ENCODE measurements at places on chromosomes 1 and 21. TPM values are rescaled to one million over a fixed set of nuclear protein-coding genes. Genes with fewer than 3 reads are reported as not detected.

DNA sequence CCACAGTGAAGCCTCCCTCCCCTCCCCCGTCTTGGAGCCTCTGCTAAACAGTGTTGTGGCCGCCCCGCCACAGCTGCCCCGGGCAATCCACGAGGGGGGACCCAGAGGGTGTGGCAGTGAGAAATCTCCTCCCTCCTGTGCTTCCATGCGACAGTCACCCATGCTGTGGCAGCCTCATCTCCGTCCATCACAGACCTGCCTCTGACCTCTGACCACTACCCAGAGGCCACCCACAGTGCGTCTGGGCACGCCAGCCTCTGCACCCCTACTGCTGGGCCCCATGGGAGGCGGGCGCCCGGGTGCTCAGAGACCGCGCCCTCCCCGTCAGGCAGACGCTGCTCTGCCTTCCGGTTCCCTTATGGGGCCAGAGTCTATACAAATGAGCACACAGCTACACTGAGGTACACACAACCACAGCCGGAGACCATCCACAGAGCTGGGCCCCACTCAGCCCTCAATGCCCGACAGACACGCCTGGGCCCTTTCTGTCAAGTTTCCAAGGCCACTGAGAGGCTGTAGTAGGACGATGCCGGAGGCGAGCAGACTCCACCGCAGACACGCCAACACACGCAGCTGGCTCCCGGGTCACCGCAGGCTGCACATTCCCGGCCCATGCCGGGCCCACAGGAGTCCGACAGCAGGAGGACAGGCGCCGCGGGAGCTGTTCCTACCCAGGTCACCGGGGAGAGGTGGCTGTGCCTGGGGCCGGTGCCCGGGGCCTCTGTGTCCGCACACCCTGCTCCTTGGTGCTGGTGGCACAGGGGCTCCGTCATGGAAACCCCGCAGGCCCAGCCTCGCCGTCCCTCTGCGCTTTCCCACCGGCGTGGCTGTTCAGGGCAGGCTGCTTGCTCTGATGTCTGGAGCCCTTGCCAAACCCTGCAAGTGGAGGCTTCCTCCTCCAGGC is 23.9 kb upstream of the TMEM52 start:
- DNase-seq, result no peak

DNA sequence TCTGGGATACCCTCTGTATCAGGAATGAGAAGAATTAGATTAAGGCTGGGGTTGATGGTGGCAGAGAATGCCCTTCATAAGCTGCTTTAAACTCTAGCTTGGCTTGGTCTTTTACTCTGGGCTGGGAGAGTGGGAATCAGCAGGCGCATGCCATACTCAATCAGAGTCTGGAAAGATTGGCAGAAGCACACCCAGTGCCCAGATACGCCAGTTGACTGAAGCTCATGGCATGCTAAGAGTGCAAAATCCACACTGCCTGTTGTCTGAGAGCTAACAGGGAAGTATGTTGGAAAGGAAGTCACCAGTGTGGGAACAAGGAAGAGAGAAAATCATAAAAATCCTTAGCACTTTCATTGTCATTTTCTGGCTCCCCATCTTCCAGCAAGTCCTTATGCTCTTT is 53.0 kb downstream of the HMCN1 start:
- no peak for DNase-seq

The TRAF3IP3 gene
- not detected for total RNA-seq

The HCRTR1 gene
- not detected for total RNA-seq

Measured in PC-3 (cell line).